ENCODE measurements at places on chromosomes 11 and 22.

GRCh38 chr22:49014227-49015201 is 813.2 kb downstream of the BRD1 start:
- no peak for DNase-seq

GRCh38 chr11:77444261-77444660 is 29.6 kb downstream of the PAK1 start:
- no peak for DNase-seq

- no peak for DNase-seq
Observed at GRCh38 chr11:13062115-13062514, 53.0 kb downstream of the RASSF10 start.

- DNase-seq = no peak
Observed at GRCh38 chr22:50722048-50722701, 15.8 kb upstream of the ACR start.

GRCh38 chr11:8093931-8094575 is 13.0 kb downstream of the TUB start:
- DNase-seq = no peak

DNA sequence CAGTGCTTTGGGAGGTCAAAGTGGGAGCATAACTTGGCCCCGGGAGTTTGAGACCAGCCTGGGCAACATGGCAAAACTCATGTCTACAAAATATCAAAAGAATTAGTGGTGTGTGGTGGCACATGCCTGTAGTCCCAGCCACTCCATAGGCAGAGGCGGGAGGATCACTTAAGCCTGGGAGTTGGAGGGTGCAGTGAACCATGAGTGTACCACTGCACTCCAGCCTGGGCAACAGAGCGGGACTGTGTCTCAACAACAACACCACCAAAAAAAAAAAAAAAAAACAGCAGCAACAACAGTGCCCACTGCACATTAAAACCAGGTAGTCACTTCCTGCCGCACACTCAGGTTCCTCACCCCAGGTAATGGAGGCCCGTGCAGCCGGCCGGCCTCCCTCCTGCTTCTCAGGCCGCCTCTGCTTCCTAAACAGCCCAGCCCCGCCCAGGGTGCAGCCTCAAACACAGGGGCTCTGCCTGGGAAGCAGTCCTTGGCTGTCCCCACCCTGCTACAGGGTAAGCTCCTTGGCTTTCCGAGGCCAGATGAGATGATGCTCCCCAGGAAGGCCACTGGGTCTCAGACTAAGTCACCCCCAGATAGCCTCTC is 318.3 kb downstream of the SHANK2 start:
- no peak for DNase-seq

DNA sequence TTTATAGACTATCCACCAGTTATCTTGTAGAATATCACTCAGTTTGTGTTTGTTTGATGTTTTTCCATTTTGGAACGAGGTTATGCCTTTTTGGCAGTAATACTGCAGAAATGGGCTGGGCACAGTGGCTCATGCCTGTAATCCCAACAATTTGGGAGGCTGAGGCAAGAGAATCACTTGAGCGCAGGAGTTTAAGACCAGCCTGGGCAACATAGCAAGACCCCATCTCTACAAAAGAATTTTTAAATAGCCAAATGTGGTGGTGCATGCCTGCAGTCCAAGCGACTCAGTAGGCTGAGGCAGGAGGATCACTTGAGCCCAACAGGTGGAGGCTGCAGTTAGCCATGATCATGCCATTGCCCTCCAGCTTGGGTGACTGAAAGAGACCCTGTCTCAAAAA is 22.8 kb upstream of the B4GALNT4 start:
- DNase-seq = no peak

GRCh38 chr11:76209973-76210930 is 4.0 kb upstream of the WNT11 start:
- DNase-seq = no peak

GRCh38 chr11:24944891-24945290 is 448.0 kb downstream of the LUZP2 start:
- no peak for DNase-seq

GRCh38 chr11:105609341-105609781 is 512 bp upstream of the GRIA4 start:
- peak; percentile 1 for DNase-seq

DNA sequence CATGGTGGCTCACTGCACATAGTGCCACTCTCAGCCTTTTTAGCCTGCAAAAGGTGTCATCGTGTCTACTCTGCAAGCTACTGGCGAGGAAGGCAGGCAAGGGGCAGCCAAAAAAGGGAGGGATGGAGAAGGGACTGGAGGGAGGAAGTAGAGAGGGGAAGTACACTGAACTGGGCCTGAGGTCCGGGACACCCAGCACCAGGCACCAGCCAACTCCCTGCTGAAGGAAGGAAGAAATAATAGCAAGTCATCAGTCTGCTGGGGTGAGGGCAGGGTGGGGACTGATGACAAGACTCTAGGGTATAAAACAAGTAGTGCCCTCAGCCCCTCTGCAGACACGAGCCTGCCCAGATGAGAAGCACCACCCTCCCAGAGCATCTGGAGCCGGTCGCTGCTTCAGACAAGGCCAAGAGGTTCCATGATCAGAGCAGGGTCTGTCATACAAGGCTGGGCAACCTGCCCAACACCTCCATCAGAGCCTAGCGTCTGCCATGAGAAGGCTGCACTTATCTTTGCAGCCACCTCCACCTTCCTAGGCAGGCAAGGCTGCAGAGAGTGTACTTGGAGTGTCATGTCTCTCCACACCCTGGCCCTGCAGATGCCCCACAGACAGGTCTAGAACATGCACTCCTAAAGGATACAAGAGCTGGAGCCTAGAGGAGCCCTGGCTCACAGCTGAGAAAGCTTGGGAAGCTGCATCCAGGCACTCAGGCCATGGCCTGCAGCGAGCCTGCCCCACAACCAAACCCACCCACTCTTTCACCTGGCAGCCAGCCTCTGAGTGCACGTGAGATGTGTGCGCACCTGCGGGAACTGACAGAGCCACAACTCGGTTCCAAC is 9.0 kb upstream of the COMT start:
- DNase-seq = no peak

DNA sequence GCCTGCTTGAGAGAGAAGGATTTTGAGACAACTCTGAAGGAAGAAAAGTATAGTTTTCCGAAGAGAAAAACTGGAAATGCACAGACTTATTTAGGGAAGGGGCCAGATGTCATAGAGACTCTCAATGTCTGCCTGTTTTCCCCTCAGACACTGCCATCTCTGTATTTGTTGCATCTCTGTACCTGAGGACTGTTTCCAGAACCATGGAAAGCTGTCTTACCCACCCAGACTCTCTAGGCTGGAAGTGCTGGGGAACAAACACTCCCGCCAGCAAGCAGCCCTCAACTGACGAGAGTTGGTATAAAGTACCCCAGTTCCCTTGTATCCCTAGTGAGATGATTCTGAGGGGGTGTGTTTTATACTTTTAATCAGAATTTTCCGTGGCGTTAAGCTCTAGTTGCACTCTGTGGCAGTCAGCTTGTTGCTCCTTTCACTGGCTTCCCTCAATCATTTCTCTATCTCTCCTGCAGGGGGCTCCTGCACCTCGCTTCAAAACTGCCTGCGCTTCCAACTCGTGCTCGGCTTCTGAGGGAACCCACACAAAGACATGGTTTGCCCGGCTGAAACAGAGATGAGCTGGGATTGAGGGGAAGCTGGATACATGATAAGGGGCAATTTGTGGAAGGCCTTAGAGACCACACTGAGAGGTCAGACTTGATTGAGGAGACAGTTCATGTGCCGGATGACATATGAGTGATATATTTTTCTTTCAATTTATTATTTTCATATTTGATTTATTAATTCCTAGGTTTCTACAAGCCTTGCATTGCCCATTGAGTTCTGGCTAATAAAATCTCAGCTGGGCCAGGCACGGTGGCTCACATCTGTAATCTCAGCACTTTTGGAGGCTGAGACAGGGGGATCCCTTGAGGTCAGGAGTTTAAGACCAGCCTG is 36.9 kb upstream of the CLPB start:
- peak; percentile 24 for DNase-seq

GRCh38 chr22:23117891-23118646 is 23.7 kb downstream of the RSPH14 start:
- DNase-seq = no peak

GRCh38 chr11:70410276-70411205 is 12.2 kb downstream of the CTTN start:
- no peak for DNase-seq

DNA sequence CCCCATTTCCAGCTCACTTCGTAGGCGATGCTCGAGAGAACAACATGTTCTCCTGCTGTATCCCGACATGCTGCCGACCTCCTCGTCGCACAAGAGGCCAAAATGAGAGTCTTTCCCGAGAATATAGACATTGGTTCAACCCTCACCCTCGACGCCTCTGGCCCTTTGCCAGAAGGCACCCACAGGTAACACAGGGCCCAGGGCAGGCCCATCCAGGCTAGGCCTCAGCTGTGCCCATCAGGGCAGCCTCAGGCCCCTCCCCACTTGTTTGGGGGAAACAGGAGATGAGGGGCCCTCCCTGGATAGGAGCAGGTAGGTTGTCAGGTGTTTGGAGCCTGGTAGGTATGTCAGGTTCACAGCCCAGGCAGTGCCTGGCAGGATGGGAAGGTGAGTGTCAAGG is 2.7 kb upstream of the RGL4 start:
- DNase-seq = no peak

DNA sequence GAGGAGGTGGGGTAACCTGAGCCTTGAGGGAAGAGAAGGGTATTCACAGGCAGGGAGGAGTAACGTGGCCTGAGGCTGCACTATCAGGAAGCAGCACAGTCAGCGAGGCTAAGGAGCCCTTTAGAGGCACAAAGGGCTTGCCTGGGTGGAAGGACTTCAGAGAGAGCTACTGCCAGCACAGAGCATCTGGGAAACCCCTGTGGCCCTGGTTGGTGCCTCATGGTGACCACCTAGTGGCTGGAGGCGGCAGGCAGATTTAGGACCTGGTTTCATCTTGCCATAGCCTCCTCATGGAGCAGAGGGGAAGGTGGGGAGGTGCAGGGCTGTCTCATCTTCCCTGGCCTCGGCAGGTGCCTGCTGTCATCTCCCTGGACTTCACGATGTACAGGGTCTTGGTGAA is 64.5 kb downstream of the MPPED1 start:
- no peak for DNase-seq
